ENCODE measurements at places on chromosomes 2 and 18.

- no peak for DNase-seq
Measured at GRCh38 chr2:96414161-96414710, 78.7 kb downstream of the NCAPH start.

DNA sequence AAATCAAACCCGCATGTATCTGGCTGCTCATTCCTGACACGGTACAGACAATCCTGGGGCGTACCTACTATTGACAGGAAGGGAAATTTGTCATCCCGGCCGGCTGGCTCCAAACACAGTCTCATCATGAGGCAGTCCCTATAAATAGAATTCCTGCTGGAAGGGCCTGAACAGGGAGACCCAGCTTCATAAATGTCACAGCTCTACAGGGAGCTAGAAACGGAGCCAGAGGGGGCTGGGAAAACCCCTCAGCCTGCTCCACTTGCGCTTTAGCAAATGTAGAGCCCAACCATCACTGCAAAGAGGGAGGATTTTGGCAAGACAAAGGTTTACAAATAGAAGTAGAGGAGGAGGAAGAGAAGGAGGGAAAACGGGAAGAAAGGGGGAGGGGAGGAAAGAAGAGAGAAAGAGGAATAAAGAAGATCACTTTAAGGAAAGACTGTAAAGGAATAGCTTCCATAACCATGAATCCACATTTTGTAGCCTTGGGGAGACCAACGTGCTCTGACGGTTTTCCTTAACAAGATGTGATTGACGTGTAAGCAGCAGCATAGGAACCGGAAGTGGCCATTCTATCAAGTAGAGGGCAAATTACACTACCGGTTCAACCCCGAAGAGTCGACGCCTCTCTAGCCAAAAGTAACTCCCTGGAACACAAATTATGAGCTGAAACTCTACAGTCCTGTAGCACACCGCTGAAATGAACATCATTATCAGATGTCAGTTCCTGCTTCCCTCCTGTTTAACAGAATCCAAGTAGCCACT, 56.8 kb upstream of the TTN start:
- no peak for DNase-seq

DNA sequence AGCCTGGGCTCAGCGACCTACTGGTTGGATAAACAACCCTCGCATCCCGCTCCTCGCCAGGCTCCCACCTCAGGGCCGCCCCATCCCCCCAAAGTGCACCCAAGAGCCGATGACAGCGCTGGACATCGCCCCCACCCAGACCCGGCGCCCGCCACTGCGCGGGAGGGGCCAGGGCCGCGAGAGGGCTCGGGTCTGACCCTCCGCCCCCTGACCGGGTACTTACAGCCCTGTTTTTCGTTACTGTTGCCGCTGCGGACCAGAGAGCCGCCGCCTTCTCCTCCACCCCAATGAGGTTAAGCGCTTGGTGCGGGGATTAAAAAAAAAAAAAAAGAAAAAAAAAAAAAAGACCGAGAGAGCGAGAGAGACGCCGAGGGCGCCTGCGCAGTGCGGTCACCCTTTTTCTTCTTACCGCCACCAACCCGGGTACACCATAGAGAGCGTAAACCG, at the start of gene CLASP1:
Gene CLASP1, minus strand, starts transcription at position 314 of the 447 bp plus-strand sequence. CDS start 43,567 bp downstream, outside the sequence.
- no peak for DNase-seq

DNA sequence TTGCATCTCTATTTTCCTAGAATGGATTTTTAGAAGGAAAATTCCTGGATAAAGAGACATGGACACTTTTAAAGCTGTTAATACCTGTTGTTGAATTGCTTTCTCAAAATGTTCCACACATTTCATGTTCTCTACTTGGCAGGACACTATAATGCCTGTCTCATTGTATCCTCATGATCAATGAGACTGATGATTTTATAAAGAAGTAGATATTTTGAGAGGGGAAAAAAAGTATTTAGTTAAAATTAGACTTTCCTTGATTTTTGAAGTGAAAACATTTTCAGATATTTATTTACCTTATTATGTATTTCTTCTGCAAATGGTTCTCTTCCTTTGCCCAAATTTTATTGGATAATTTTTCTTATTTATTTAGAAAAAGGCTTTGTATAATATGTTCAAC, 242.5 kb downstream of the MYCN start:
- DNase-seq: no peak

GRCh38 chr18:57803103-57803969, at the start of gene ATP8B1:
Gene ATP8B1 (minus strand): TSS chr18:57803315. CDS start chr18:57731807, 71,508 bp downstream.
- peak; percentile 5 for DNase-seq

GRCh38 chr18:44659771-44660170, 20.9 kb upstream of the SETBP1 start:
- peak; percentile 11 for DNase-seq

DNA sequence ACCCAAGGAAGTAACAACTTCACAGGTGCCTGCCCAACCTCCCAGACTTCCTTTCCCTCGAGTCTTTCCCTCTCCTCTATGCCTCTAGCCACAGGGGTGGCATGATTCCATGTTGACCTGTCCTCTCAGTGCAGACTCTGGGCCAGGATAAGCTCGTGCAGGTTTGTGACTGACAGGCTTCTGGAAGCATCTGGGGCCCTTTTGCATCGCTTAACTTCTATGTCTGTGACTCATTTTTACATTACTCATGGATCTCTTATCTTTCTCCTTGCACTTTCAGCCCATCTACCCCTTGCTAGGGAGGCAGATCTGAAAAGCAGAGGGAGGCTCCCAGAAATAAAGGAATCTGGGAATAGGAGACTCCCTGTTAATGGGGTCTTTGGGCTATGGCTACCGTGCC, 98.5 kb upstream of the RIOK3 start:
- DNase-seq: peak; percentile 81

- peak; percentile 24 for DNase-seq
Measured at GRCh38 chr2:40430776-40431599, 20.9 kb downstream of the SLC8A1 start.

- DNase-seq: peak; percentile 93
Measured at GRCh38 chr2:155099784-155100183, 401.3 kb downstream of the KCNJ3 start.

GRCh38 chr2:109222825-109223471, 93.9 kb downstream of the SH3RF3 start:
- DNase-seq: no peak

- DNase-seq: no peak
Measured at GRCh38 chr2:3242747-3243369, 134.8 kb downstream of the EIPR1 start.

- peak; percentile 64 for DNase-seq
Measured at GRCh38 chr2:120933693-120934573, 198.3 kb downstream of the GLI2 start.

- DNase-seq: no peak
Measured at GRCh38 chr2:224479826-224480225, 77.9 kb upstream of the FAM124B start.

GRCh38 chr2:222448748-222449181, 24.4 kb downstream of the SGPP2 start:
- DNase-seq: no peak

GRCh38 chr2:153557211-153557610, 78.6 kb upstream of the RPRM start:
- DNase-seq: no peak

- DNase-seq: no peak
Measured at GRCh38 chr2:163852616-163853015, 116.8 kb upstream of the FIGN start.

DNA sequence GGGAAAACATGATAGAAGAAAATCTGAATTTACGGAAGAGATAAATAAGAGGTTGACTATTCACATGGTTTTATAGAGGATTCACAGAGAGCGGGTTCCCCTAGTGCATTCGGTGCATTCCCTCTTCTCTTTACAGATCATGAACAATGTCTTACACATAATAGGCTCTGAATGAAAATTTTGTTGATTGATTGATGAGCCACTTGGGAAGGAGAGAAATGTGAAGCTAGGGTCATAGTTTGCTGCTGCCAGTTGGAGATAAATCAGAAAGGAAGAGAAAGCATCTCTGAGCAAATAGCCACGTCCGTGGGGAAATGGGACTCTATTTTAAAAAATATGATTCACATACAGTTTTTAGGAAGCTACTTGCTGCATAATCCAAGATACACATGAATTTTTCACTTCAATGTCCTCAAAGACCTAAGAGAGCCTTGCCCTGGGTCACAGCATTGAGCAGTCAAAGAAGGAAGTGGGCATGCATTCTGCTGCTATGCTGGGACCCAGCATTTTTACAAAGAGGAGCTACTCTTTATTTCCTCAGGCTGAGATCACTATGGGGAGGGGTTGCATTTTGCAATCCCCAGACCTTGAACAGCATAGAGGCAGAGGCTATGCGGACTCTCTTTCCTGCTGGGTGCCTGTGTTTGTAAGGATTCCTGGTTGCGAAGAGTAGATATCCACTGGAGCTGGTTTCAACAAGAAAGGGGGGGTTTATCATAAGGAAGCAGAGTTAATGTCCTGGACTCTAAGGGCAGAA, 395.3 kb downstream of the TSN start:
- DNase-seq: no peak

DNA sequence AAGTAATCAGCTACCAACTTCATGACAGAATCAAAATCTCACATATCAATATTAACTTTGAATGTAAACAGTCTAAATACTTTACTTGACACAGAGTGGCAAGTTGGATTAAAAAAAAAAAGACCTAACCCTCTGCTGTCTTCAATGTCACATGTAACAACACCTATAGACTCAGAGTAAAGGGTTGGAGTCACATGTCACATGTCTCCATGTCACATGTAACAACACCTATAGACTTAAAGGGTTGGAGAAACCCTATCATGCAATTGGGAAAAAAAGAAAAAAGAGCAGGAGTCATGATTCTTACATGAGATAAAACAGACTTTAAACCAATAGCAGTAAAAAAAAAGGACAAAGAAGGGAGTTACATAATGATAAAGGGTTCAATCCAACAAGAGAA, 665.3 kb upstream of the LRRTM1 start:
- DNase-seq: no peak

GRCh38 chr18:7830468-7830867, 263.4 kb downstream of the PTPRM start:
- no peak for DNase-seq

DNA sequence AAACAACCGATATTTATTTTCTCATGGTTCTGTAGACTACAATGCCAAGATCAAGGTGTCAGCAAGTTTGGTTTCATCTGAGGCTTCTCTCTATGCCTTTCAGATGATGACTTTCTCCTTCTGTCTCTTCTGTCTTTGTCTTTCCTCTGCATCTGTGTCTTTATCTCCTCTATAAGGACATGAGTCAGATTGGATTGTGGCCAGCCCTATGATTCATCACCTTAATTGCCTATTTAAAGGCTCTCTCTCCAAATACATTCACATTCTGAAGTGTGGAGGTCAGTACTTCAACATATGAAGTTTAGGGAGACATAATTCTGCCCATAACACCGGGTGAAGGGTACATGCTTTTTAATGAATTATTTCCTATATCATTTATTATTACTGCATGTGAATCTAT, 71.2 kb upstream of the CNTNAP5 start:
- peak; percentile 58 for DNase-seq

- DNase-seq: no peak
Measured at GRCh38 chr2:96404446-96405373, 69.1 kb downstream of the NCAPH start.

DNA sequence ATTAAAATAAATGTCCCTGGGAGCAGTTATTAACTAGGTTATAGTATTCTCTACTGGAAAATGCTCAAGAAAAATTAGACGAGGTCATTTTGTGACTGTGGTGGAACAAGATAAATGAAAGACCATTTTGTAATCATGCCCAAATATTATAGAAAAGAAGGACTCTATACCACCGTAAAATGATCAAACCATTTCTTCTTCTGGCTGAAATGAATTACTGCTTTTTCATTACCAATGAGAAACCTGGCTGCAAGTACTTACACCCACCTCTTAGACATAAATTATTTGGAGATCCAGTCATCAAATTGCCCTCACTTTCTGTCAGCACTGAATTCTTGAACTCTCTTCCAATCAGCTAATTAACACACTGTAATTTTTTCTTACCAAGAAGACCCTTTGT, 74.2 kb upstream of the FSIP2 start:
- no peak for DNase-seq

GRCh38 chr2:134917888-134918525, 615 bp upstream of the CCNT2 start:
- no peak for DNase-seq

DNA sequence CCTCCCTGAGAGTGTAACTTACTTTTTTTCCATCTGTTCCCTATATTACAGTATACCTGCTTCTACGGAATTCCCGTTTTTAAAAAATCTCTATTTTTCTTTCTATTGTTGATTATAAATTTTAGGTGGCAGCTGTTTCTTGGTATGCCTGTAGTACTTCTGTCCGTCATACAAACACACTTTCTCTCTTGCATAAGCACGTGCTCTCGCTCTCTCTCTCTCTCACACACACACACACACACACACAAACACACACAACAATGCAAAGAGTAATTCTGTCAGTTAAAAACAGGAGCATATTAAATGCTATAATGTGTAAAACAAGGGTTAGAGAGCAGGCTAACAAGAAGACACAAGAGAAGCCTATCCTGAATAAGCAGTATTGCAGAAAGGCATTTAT, 140.5 kb downstream of the THADA start:
- DNase-seq: no peak

- no peak for DNase-seq
Measured at GRCh38 chr2:111708476-111709180, 175.4 kb downstream of the ANAPC1 start.

DNA sequence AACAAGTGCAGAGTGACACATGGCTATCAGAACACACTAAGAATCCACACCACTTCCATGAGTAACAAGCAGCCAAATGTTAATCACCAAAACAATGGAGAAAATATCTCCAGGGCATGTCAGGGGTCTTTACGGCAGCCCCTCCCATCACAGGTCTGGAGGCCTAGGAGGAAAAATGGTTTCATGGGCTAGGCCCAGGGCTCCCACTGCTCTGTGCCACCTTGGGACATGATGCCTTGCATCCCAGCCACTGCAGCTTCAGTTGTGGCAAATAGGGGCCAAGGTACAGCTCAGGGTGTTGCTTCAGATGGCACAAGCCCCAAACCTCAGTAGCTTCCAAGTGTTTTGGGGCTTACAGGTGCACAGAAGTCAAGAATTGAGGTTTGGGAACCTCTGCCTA, 66.6 kb downstream of the NEURL3 start:
- no peak for DNase-seq

DNA sequence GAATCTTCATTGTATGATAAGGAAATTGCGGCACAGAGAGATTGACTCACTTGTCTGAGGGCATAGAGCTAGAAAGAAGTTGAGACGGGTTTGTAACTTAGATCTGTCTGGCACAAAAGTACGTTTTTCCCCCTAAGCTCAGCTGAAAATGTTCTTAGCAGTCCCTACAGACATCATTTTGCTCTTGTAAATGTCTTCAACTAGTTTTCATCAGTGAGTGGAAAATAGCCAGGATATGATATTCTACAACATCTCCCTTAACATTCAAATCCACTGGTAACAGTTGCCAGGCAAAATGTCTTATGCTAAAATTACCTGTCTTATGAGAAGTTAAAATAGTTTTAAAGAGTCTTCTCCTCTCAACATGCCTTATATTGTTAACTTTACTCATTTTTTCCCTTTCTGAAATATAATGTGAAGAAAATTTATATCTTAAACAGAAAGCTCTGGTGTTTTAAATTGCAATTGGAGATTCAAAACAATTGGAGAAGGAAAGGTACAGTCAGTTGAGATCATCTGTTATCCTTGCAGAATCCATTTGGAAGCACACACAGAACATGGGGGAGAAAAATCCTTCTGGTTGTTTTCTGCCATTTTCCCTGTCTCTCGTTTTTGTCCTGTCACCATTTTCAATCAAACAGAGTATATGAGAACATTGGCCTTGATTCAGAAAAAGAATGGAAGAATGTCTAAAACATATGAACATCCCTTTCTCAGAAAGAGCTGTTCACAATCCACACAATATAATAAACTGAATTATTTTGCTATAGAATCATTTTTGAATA, 255.0 kb downstream of the TRIB2 start:
- no peak for DNase-seq
